ENCODE measurements at places on chromosomes 5 and 9. TPM values are rescaled to one million over a fixed set of nuclear protein-coding genes. Genes with fewer than 3 reads are reported as not detected.

ARID3C gene
- total RNA-seq: 0.53 TPM

THBS4 gene
- 1.0 TPM for total RNA-seq

SOX30 gene
- total RNA-seq: not detected

AK6 gene
- 13.8 TPM for total RNA-seq

IL13 gene
- total RNA-seq: not detected

RPL12 gene
- 1,579 TPM for total RNA-seq

- peak; percentile 51 for DNase-seq
Measured at GRCh38 chr9:32431940-32432555, 47.6 kb downstream of the ACO1 start.

GRCh38 chr9:98873526-98873925 is 66.1 kb downstream of the GALNT12 start:
- no peak for DNase-seq

DNA sequence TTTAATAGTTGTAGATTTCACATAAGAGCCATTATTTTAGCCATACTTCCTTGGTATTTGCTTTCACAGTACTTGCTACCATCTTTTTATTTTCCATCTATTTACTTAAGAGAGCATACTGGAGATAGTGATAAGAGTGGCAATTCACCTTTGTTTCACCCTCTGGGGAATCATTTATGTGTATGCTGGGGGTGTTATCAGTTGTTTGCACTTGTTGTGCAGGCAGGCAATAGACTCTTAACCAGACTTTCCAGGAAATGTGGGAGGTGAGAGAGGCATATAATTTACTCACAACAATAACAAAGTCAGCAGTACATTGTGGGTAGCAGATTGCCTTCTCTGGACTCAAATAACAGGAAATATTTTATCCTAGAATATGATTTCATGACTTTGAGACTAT is 1018.3 kb downstream of the CDH12 start:
- no peak for DNase-seq

DNA sequence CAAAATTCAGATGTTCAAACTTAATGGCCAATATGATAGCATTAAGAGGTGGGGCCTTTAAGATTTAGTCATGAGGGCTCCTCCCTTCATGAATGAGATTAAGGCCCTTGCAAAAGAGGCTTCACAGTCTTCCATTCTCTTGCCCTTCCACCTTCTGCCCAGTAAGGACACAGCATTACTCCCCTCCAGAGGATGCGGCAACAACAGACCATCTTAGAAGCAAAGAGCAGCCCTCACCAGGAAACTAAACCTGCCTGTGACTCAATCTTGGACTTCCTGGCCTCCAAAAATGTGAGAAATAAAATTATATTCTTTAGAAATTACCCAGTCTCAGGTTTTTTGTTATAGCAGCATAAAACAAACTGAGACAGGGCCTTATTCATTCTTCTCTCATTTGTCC is 8.2 kb downstream of the AP3B1 start:
- DNase-seq: no peak

GRCh38 chr5:40585537-40586267 is 94.0 kb upstream of the PTGER4 start:
- no peak for DNase-seq

DNA sequence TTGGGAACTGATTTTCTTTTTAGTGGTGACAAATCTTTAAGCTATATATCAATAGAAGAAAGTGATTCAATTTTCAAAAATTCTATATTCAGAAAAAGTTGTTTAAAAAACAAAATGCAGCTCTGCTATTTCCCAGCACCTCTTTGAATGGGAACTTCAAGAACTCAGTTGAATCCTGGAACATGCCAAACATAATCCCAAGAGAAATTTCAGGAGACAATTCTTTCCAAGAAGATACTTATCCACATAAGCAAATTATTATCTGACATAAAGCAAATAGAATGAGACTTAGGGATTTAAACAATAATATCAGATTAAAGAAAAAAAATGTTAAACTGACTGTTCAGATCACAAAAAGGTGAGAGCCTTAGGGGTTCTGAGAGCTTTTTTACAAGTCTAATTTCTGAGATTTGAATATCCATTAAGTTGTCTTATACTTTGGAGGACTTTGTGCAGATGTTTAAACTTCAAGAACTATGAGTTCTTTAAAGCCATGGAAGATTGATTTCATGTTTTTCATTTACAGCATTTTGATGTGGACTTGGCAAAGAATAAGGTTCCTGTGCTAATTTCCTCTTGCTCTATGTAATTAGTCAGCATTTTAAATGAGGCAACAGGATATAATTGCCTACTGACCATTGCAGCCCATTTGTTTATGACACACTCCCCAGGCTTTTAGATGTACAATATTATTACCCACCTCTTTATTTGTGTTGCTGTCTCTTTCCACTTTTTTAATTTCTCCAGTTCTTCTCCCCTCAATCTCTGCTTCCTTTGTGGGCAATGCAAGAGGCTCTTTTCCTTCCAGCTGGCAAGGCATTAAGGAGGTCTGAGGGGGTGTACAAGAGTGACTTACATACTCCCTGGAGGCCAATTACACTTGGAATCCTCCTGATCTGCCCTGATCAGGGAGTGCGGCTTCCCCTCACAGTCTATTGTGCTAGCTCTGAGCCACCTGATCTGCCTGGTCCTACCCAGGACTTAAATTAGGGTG is 419.1 kb downstream of the NR2F1-AS1 start:
- DNase-seq: no peak

DNA sequence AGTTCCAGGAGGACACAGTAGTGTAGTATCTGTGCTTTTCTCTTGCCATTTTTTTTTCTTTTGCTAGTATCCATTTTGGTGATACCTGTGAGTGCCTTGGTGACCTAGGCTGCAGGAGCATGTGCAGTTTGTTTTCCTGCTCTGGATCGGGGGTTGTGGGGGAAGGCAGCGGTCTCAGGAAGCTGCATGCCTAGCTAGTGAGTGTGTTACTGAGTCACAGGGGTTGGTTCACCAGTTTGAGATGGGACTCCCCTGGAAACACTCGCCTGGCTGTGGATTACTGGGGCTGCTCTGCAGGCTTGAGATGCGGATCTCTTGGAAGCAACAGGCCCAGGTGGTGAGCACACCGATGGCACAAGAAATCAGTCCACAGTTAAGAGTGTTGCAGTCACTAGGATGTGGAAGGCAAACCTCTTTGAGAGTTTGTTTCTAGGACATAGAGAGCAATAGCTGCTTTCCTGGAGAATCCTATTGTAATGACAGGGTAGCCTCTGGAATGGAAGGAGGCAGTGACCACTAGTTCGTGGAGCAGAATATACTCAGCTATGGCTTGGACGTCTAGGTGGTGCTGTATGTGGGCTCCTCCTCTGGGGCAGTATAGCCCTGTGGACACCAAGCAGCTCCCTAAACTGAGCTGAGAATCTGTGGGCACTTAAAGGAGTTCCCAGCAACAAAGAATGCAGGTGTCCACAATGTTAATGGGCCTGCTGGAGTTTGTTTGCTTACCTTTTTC is 20.0 kb upstream of the SPATA31E1 start:
- DNase-seq: no peak

DNA sequence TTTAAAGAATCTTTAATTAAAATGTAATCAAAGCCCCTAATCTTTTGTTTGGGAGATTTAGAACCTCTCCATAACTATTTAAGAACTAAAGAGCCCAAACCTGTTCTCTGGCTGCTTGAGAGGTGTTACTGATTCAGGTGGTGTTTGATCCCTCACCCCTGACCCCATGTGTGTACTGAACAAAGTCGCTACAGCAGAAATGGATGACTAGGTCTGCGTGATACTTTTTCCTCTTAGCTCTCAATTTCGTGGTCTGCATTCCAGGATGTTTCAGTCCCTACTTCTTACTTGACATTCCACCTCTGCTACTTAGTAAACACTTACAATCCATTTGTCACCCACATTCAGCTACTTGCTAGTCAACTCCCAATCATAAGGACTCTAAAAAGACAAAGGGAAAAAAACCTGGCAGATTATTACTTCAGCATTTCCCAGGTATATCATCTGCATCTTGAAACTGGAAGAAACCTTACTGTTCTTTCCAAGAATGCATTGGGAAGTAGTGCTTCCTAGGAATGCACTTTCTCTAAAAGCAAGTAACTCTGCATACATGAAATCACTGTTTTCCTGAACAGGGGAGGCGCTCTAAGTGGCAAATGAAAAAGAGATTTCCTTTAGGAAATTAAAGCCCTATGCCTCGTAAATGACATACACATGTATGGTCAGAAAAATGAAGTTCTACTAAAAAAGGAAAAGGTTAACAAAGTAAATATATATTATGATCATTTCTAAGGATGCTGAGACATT is 1091.6 kb downstream of the PTPRD start:
- no peak for DNase-seq

DNA sequence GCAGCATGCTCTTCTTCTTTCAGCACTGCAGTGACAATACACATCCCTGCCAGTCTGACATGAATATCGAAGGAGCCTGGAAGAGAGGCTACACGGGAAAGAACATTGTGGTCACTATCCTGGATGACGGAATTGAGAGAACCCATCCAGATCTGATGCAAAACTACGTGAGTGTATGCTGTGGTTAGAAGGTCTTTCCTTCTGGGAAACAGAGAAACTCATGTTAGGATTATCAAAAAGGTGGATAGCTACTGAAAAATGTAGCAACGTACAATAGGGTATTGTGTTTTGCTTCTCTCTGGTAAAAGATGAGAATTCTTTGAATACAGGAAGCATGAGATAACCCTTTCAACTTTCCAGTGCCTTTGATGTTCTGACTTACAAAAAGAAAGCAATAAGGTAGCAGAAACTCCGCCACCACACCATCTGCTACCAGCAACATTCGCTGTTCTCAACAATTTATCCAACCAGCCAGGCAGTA is 133.3 kb downstream of the PCSK5 start:
- no peak for DNase-seq

GRCh38 chr9:129458663-129459546 is 162.0 kb downstream of the C9orf50 start:
- DNase-seq: peak; percentile 62

DNA sequence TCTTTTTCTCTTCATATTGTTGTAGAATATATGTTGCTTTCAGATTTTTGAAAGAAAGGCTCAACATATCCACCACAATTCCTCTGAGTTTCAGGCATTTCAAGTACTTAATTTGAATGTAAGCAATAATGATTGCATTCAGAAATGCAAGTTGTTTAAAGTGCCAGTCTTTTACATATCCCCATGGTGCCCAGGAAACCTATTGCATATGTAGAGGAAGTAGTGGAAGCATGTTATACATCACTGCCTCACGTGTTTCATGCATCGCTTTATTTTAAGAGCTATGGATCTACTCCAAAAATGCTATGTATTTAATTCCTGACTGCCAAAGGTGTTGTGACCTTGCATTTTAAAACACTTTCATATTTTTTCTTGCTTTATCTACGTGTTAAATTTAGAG is 28.1 kb downstream of the CPEB4 start:
- DNase-seq: no peak

DNA sequence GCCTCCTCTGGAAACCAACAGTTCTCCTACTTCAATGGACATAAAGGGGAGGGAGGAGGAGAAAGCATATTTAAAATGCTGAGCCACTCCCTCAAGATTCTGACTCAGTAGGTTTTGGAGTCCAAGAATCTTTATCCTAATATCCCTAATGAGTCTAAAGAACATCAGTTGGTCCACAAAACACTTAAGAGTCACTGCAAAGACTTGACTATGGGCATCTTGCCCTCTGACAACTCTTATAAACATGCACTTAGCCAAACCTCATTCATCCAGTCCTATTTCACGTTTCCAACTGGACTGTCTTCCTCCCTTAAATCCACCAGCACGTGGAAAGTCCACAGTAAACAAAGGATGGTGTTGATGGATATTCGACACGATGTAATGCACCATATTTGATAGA is 172.5 kb downstream of the FAM114A2 start:
- no peak for DNase-seq

GRCh38 chr5:579746-580366 is 32.3 kb upstream of the CEP72 start:
- DNase-seq: no peak

DNA sequence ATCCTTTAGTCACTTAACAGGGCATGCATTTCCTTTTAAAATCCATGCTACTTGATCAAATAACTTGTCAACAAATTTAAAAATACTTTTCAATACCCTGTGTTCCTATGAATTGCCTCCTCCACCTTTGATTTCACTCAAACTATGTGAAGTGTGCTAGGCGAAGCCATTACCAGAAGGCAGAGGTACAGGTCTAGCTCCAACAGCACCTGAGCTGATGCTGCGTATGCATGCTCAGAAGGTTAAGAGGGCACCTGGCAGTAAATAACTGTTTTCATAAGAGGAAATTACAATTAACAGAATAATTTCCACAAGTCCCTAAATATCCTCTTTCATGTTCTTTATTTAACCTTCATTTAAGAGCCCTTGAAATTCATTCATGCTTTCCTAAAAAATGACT is 251.8 kb downstream of the EFNA5 start:
- no peak for DNase-seq

DNA sequence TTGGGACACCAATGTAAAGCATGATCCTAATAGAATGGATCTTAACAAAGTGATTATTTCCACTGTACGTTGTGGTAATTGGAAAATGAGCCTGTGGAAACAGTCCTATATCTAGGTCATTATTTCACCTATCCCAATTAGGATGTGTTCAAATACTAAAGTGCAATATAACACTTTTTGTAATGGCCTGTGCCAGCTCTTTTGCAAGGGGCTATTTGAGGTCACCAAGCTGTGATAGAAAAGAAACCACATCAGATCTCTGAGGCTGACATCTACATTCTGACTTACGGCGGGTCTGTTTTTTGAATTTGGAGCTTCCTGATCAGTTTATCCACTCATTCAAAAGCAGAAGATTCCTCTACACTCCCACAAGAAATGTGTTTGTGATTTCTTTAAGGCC is 150.0 kb downstream of the TLE1 start:
- DNase-seq: no peak

GRCh38 chr9:79155308-79155707 is 416.5 kb upstream of the TLE4 start:
- no peak for DNase-seq

Data from Peyer's patch (tissue), 4 donors.